Suprapubic skin (tissue), 4 donors: ENCODE measurements at places on chromosomes 3 and 15.

- H3K4me3 ChIP-seq = no peak overlapping the region
- no peaks in the 10 kb centered on the region for H3K4me1 ChIP-seq
- H3K36me3 ChIP-seq = no peaks in the 10 kb centered on the region
- no peaks in the 10 kb centered on the region for H3K27me3 ChIP-seq
- H3K27ac ChIP-seq = no peak overlapping the region
These were observed 256.5 kb upstream of the AGTR1 start for GRCh38 chr3:148441191-148441590.

DNA sequence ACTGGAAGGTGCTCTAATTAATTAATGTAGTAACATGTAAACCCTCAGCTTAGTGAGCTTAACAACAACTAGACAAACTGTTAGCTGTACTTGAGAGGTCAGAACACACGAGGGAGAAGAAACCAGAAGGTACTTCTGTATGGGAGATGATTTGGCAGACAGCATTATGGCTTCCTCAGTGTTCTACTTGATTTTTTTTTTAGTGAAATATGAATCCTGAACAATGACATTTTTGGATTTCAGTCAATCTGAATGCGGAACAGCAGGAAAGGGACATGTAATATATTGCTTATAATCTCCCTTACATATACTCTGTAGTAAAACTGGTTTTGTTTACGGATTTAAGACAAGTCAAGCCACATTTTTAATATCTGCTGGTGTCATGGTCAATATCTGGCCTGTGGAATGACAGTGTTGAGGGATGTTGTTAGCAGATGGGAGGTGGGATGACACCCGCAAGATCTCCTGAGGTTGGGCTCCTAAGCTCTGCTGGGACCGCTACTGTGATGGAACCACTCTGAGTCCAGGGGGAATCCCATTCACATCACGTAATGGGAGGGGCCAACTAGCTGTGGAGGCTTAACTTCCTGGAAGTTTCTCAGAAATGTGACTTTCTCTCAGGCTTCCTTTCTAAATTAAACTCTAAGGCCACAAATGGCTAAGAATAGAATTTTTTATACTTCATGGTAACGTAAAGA, 18.7 kb downstream of the TNFAIP8L3 start:
- no peaks in the 10 kb centered on the region for H3K36me3 ChIP-seq
- DNase-seq = no peak
- H3K4me3 ChIP-seq = no peak overlapping the region
- H3K27ac ChIP-seq = no peak overlapping the region

DNA sequence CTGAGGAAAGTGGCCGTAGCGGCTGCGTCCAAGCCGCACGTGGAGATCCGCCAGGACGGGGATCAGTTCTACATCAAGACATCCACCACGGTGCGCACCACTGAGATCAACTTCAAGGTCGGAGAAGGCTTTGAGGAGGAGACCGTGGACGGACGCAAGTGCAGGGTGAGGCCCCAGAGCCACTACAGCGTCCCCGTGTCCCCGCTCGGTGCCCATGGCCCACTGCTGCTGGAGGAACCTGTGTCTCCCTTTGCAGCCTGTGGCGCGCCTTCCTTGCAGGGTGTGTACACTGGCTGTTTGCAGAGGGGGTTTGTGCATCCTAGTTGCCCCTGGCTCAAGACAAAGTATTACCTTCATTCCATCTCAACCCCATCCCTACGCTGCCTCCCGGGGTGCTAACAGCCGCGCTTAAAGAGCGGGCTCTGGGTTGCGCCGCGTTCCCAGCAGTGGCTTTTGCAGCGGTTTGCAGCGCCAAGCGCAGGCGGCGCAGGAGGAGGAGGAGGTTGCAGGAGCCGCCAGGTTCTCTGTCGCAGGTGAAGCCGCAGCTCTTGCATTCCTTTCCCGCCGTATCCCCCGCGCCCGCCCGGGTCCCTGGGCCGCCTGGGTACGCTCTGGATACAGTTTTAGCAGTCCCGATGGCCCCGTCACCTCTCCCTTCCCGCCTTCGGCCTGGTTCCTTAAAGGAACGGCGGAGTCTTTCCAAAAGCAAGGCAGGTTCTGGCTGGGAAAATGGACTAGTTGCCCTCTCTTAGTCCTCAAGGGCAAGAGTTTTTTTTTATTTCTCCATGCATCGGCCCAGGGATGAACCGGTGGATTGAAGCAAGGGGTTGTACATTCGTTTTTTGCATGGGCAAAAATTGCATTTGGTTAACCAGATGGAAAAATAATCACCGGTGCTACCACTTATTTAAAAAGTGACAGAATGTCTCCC, 1.2 kb downstream of the CRABP1 start:
- no peak overlapping the region for H3K27ac ChIP-seq
- H3K36me3 ChIP-seq = no peaks in the 10 kb centered on the region
- no peak for DNase-seq

DNA sequence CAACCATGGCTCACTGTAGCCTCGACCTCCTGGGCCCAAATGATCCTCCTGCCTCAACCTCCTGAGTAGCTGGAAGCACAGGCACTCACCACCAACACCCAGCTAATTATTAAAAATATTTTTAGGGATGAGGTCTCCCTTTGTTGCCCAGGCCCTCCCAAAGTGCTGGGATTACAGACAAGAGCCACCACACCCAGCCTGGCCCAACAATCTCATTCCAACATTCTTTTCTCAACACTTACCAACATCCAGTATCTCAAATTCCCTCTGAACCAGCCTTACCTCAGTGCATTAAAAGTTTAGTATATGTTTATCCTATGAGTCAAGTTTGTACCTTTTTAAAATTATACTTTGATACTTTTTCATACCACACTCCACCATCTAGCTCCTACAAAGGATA, 25.0 kb downstream of the ANXA2 start:
- H3K4me1 ChIP-seq = peaks cover 92% of the 10 kb centered on the region
- no peak for DNase-seq
- H3K4me3 ChIP-seq = no peak overlapping the region
- H3K27ac ChIP-seq = peak overlapping the region; percentile 81
- H3K36me3 ChIP-seq = peaks cover 24% of the 10 kb centered on the region

DNA sequence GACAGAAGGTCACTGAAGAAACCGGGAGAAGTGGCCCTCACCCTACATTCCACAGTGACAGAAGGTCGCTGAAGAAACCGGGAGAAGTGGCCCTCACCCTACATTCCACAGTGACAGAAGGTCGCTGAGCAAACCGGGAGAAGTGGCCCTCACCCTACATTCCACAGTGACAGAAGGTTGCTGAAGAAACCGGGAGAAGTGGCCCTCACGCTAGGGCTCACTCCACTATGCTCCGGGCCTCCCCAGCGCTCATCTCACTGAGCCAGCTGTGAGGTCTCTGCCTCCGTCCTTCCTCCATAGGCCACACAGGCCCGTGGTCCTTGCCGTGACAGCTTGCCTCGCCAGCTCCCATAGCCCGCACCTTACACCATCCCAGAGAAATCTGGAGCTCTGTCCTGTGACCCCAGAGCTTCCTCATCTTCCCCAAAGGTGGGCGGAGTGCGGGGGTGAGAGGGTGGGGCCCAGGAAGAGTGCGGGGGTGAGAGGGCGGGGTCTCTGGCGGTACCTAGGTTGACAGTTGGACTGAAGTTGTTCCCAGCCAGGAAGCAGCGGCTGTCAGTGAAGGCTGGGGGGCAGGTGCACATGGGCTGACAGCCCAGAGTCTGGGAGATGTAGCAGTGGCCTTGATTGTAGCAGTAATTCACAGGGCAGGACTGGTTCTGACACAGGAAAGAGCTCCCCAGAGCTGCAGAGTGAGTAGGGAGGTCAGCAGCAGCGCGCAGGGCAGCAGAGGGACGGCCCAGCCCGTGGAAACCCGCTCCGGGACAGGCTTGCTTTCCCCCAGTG, 32.0 kb downstream of the MUC20 start:
- H3K36me3 ChIP-seq = no peaks in the 10 kb centered on the region
- H3K27ac ChIP-seq = no peak overlapping the region
- H3K4me1 ChIP-seq = peaks cover 4% of the 10 kb centered on the region
- H3K27me3 ChIP-seq = peaks cover 44% of the 10 kb centered on the region

DNA sequence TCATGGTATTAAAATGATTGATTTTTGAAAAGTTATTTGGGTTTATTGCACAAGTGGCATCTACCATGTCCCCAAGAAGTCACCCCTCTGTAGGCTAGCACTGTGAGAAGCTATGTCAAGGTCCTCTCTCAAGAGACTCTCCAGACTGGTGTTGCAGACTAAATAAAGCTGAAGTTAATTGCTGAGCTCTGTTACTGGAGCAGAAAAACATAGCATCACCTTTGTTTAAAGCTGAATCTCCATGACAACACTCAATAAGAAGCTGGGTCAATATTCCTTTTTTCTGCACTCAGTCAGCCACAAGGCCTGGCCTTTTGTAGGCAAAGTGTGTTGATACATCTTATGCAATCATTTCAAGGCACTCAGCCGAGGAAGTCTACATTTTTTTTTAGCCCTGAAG, 806.6 kb upstream of the LMCD1 start:
- no peaks in the 10 kb centered on the region for H3K4me1 ChIP-seq
- H3K4me3 ChIP-seq = no peak overlapping the region
- H3K27ac ChIP-seq = no peak overlapping the region
- no peaks in the 10 kb centered on the region for H3K27me3 ChIP-seq
- DNase-seq = no peak
- no peaks in the 10 kb centered on the region for H3K36me3 ChIP-seq

GRCh38 chr3:150480877-150481276, 65.4 kb downstream of the SERP1 start:
- no peak for DNase-seq
- H3K4me3 ChIP-seq = no peak overlapping the region
- H3K4me1 ChIP-seq = no peaks in the 10 kb centered on the region
- H3K27me3 ChIP-seq = no peaks in the 10 kb centered on the region

DNA sequence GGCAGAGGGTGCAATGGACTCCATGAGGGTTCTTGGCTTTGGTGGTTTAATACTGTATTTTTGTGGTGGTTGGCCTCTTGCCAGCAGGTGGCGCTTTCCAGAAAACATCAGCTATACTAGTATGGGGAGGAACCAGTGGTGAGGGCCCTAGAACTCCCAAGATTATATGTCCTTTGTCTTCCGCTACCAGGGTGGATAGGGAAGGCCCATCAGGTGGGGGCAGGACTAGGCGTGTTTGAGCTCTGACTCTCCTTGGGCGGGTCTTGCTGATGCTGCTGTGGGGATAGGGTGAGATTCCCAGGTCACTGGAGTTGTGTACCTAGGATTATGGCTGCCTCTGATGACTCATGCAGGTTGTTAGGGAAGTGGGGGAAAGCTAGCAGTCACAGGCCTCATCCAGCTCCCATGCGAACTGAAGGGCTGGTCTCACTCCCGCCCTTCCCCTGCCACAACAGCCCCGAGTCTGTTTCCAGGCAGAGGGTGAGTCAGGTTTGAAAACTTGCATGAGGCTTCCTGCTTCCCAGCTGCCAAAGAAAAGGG, 357.7 kb downstream of the OTOL1 start:
- H3K4me3 ChIP-seq = no peak overlapping the region
- no peaks in the 10 kb centered on the region for H3K27me3 ChIP-seq
- H3K27ac ChIP-seq = no peak overlapping the region
- no peaks in the 10 kb centered on the region for H3K4me1 ChIP-seq
- no peaks in the 10 kb centered on the region for H3K36me3 ChIP-seq
- no peak for DNase-seq

GRCh38 chr3:48157950-48158376, 30.3 kb downstream of the CDC25A start:
- no peak for DNase-seq
- no peak overlapping the region for H3K4me3 ChIP-seq
- no peaks in the 10 kb centered on the region for H3K4me1 ChIP-seq
- no peak overlapping the region for H3K27ac ChIP-seq

- H3K27me3 ChIP-seq = no peaks in the 10 kb centered on the region
- no peak overlapping the region for H3K4me3 ChIP-seq
- no peak for DNase-seq
- H3K36me3 ChIP-seq = no peaks in the 10 kb centered on the region
These were observed 231.3 kb downstream of the OCA2 start for GRCh38 chr15:27867861-27868260.

DNA sequence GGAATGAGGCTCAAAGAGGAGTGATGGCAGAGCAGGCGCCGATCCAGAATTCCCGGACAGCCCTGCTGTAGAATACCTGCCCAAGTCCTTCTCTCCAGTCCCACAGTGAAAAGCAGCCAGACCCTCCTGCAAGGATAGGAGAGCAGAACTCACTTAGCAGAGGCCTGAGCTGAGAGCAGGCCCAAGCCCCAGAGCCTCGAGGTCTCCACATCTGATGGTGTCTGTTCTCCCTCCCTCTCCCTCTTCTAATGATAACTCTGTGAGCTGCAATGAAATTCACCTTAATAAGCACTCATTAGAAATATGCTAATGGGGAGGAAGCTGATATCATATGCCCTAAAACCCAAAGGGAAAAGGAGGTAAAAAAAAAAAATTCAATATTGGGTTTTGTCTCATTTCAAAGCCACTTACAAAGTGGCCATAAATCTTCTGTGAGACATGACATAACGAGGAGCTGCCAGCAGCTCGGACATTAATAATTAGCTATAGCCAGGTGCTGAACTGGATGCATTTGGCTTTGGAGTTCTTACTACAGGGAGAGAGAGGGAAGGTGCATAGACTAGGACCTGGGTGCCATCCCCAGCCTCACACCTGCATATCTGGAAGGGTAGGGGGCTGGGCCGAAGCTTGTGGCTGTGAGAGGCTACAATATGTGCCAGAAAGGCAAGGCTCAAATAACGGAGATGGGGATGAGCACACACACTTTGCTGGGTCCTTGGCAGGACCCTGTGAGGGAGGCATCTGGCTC, 108.4 kb downstream of the MEGF11 start:
- no peak overlapping the region for H3K27ac ChIP-seq
- no peak for DNase-seq
- H3K36me3 ChIP-seq = no peaks in the 10 kb centered on the region
- H3K27me3 ChIP-seq = peaks cover 11% of the 10 kb centered on the region
- no peaks in the 10 kb centered on the region for H3K4me1 ChIP-seq

DNA sequence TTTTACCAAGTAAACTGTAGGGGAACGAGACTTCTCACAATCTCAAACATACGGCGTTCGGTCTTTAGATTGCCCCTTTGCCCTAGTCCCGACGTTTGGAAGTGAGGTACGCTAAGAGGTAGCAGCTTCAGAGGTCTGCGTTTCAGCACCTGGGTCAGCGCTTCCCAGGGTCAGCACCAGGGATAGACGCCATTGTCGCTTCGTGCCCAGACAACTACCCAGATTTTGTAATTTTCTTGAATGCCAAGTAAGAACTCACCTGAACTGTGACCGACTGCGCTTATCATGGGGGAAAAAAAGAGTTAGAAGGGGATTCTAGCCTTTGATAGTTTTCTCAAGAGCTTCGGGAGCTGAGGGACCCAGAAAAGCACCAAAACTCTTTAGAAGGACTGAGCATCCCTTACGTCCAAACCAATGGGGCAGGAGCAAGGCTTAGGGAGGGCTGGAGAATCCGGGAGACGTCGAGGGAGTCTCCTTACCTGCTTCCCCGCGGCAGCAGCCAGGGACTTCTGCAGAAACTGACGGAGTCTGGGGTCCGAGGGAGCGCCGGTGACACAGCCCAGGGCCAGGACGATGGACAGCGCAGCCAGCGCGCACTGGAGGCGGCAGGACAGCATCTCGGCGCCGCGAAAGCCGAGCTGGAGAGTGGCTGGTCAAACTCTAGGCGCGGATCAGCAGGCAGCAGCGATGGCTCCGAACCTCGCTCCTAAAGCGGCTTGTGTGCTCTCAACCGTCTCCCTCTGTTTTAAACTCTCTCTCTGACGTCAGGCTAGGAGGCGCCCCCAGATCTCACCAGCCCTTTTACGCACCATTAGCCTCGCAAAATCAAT, at the start of gene SST:
SST (minus strand) TSS at position 720 of the 830 bp plus-strand sequence; CDS start at position 617, 103 bp downstream.
- DNase-seq = no peak
- no peak within 1 kb of the TSS for H3K4me3 ChIP-seq
- H3K27me3 ChIP-seq = peaks cover 64% of the 10 kb centered on the region
- no peak within 1 kb of the TSS for H3K27ac ChIP-seq

- peaks cover 3% of the 10 kb centered on the region for H3K4me1 ChIP-seq
- no peaks in the 10 kb centered on the region for H3K36me3 ChIP-seq
- no peak overlapping the region for H3K4me3 ChIP-seq
- no peaks in the 10 kb centered on the region for H3K27me3 ChIP-seq
These were observed 24.2 kb upstream of the ZPLD1 start for GRCh38 chr3:102410616-102411015.
